ENCODE measurements at places on chromosomes 2 and 18.

GRCh38 chr2:96596596-96596995 lies 41.5 kb downstream of the KANSL3 start:
- DNase-seq: no peak

- no peak for DNase-seq
Measured at GRCh38 chr2:20682167-20682920, 15.4 kb downstream of the GDF7 start.

GRCh38 chr2:179422037-179422643 lies 157.5 kb upstream of the SESTD1 start:
- peak; percentile 78 for DNase-seq

- DNase-seq: no peak
Measured at GRCh38 chr18:48519431-48520100, 19.3 kb upstream of the CTIF start.

GRCh38 chr2:59277671-59278070 lies 1036.5 kb upstream of the FANCL start:
- DNase-seq: no peak

DNA sequence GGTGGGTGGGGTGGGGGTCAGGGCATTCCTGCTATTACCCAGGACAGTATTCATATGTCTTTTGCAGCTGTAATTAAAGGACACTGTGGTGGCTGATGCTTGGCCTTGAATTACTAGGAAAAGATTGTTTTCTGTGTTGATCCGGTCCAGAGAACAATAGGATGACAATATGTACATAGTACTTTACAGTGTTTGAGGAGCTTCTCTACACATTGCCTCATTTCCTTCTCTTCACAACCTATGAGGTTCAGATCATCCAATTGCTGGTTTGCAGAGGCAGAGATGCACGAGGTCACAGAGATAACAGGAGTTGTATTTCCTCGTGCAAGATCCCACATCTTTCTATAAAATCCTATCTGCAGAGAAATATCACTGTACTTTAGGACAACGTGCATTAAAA lies 119.5 kb downstream of the LIPG start:
- no peak for DNase-seq

DNA sequence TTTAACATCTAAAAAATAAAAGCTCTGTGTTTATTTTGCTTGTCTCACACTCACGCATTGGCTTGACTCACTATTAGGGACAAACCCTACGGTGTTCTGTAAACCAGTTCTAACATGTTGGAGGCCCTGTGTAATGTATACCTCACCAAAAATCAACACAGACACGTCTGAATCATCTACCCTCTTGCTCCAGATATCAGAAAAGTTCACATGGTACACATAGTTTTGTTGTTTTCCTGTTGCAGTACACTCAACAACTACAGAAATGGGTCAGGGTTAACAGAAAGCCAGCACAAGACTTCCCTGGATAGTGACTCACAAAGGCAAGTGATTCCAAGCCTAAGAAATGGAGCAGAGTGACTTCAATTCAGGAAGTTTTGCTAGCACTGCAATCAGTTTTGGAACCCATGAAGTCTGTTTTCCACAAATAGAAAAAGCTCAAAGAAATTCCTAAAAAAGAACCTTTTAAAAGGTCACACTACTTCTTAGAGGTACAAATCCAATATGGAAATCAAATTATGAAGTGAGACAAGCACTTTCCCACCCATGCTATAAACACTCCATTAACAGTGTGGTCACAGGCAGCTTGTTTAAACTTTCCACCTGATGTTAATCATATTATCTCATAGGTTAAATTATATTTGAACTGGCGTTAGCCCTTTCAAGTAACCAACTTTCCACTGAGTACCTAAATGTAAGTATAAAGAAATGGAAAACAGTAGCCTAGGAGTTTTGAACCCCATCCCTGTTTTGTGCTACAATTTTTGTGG lies 87.4 kb downstream of the GAREM1 start:
- DNase-seq: no peak

DNA sequence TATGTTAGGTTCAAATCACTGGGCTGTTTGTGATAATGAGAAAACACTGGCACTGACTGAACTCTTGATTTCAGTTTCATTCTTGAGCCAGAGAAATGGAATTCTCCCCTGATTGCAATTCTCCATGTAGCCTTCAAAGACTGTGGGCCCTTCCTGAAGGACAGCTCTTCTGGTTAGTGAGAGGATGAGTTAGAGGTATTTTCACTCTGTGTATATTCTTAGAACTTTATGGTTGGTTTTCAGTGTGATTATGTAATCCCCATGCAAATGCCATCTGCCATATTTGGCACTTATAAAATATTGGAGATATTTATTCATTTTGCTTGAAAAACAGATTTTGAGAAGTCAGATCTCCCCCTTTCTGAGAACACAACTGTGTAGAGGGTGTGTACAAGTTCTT lies 323.7 kb downstream of the SLC4A3 start:
- no peak for DNase-seq

GRCh38 chr2:12168354-12168753 lies 421.9 kb downstream of the LPIN1 start:
- no peak for DNase-seq

- no peak for DNase-seq
Measured at GRCh38 chr18:27130065-27130630, 55.0 kb downstream of the CHST9 start.

GRCh38 chr18:62347089-62347506 lies 22.0 kb downstream of the TNFRSF11A start:
- DNase-seq: peak; percentile 69

DNA sequence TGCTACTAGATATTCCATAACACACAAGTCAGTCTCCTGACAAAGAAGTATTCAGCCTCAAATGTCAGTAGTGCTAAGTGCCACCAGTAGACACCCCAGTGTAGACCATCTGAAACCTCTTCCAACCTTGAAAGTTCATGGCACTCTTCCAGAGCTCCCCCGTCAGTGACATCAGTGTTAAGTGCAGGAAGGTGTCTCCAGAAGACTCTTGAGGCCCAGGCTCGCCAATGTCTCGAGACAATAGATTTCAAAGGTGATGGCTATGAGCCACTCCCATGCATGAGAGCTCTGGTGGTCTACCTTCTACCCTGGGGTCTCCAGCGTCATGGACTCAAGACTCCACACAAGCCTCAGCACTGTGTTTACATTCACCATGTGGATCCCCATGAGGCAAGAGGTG lies 183.8 kb downstream of the SMAD2 start:
- no peak for DNase-seq

- DNase-seq: no peak
Measured at GRCh38 chr2:18094277-18094676, 215.8 kb downstream of the KCNS3 start.

DNA sequence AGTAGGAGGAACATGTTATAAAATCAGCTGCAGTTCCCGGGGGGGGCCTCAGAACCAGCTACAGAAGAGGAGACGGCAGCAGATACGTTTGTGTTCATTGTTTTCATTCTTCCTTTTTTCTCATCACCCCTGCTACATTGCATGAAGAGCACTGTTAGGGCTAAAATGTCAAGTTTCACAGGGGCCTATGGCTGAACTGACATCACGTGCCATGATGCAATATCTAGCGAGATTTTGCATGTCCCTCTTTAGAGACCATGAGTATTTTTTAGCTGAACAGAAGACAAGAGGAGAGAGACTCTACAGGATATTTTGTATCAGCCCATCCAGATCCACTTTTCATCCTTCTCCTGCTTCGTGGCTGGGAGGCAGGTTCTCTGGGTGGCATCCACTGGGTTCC lies 97.6 kb downstream of the MRPS9 start:
- DNase-seq: no peak

DNA sequence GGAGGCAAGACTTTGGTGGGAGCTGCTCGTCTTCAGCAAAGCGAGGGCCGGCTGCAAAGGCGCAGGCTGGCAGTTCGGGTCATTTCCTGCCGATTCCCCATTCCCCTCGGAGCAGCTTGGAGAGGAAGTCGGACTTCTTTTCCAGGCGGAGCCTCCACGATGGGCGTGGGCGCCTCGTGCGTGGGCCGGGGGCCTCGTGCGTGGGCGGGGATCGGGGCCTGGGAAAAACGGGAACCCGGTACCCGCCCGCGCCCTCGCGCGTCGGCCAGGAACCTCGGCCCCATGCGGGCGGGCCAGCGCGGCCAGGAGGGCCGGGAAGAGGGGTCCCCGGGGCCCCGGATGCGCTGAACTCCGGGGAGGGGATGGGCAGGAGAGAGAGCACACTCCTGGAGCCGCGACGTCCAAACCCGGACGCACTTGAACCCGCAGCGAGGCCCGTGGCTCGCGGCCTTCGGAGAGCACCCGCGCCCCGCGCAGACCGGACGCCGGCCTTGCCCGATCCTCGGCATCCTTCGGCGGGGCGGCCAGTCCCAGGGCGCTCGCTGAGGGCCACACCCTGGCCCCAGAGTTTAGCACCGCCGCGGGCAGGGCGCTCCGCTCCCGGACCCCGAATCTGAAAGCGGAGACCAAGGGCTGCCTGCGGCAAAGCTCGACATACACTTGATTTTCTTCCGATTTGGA lies 368.4 kb downstream of the MTX2 start:
- peak; percentile 46 for DNase-seq

DNA sequence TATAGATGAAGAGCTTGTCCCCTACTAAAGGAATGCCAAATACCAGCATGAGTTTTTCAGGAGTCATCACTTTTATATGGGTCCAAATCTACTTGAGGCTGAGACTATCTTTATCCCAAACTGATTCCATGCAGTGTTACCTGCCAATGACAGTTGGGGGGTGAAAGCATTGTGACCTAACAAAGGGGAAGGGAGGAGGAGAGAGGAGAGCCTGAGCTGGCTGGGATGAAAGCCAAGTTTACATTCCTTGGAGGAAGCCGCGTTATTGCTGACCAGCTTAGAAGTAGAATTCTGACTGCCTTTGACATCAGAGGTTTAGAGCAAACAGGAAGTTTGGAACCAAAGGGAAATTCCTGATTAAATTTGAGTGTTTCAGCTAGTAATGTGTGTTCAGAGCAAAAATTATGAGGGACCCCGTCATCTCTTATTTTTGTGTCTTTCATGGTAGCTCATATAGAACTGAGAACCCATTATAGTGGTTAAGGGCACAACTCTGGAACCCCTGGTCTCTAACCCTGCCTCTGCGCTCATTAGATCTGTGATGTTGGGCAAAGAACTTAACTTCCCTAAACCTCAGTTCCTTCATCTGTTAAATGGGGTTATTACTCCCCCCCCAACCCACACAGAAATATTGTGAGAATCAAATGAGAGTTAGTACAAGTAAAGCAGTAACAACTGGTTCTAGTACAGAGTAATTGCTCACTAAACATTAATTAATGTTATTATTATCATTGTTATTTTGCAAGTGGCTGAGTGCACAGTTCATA lies 199.3 kb upstream of the EPAS1 start:
- DNase-seq: peak; percentile 28

GRCh38 chr2:174326161-174327020 lies 8.4 kb upstream of the SP9 start:
- peak; percentile 66 for DNase-seq

DNA sequence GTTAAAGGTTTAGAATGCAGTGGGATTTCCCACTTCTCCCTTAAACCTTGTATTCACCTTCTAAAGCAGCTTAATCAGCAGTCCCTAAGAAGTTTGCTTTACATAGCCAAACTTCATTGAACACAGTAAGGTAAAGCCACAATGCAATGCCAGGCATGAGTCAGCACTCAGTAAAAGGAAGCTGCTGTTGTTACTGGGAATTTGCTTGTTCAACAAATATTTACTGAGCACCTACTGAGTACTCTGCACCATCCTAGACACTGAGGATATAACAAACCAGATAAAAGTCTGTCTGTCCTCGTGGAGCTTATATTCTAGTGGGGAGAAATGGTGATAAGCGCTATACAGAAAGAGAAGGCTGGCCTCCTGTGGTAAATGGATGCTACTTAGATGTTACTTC lies 162.7 kb downstream of the PKP4 start:
- DNase-seq: peak; percentile 79

GRCh38 chr2:113979191-113980128 lies 89.6 kb downstream of the ACTR3 start:
- DNase-seq: peak; percentile 62

- DNase-seq: no peak
Measured at GRCh38 chr18:58470292-58470691, 158.6 kb downstream of the ALPK2 start.

- DNase-seq: peak; percentile 7
Measured at GRCh38 chr18:68219872-68220271, 495.0 kb downstream of the TMX3 start.

DNA sequence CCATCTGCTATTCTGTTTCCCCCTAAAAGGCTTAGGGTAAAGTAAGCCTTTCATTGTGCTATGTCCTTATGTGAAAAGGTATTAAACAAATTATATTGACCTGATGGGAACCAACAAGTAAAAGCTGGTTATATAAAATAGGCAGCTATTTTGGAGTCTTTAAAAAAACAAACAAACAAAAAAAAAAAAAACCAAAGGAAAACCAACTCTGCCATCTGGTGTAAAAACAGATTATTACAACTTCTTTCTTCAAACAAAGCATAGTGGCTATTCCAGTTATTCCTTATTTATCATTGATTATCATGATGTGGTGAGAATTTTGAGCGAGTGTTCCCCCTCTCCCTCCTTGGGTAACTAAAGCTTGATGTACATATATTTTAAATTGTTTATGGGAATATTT lies 122.3 kb upstream of the FHL2 start:
- DNase-seq: peak; percentile 14

- no peak for DNase-seq
Measured at GRCh38 chr2:81436256-81436655, 1131.7 kb upstream of the LRRTM1 start.

- no peak for DNase-seq
Measured at GRCh38 chr2:212033888-212034287, 504.7 kb downstream of the ERBB4 start.

- DNase-seq: no peak
Measured at GRCh38 chr18:23902396-23902795, 112.2 kb upstream of the TTC39C start.

- DNase-seq: no peak
Measured at GRCh38 chr2:28436525-28437051, 43.9 kb downstream of the FOSL2 start.

GRCh38 chr2:176056406-176056805 lies 27.4 kb downstream of the EVX2 start:
- DNase-seq: no peak

DNA sequence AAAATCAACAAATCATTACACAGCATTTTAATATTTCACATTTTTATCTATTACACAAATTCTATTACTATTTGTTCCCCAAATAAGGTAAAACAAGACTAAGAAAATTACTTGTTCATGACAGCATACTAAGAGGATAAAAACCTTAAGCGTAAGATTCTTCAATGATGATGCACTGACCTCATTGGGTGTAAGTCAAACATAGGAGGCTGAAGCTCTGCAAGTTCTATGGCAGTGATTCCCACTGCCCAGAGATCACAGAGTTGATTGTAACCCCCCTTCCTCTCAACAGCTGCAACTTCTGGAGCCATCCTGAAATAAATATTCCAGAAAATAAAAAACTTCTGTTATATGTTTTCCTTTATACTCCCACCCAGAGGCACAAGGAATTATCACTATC lies 82.2 kb upstream of the CDKL4 start:
- DNase-seq: peak; percentile 36

Measured in mesendoderm (in vitro differentiated cells).